ENCODE measurements at places on chromosomes 13 and 19. TPM values are rescaled to one million over a fixed set of nuclear protein-coding genes. Genes with fewer than 3 reads are reported as not detected.
A peak's percentile ranks its signal among the peaks of the same experiment; 100 is the strongest.

The RNASEH2A gene
- total RNA-seq = 3.1 TPM

- H3K4me1 ChIP-seq = no peaks in the 10 kb centered on the region
- H3K27me3 ChIP-seq = no peaks in the 10 kb centered on the region
- no peak overlapping the region for H3K4me3 ChIP-seq
- no peak for DNase-seq
- no peaks in the 10 kb centered on the region for H3K36me3 ChIP-seq
- no peak overlapping the region for H3K27ac ChIP-seq
These were observed 1543.0 kb downstream of the SLITRK5 start for GRCh38 chr13:89214185-89214584.

- DNase-seq = no peak
- H3K4me1 ChIP-seq = peaks cover 14% of the 10 kb centered on the region
- H3K4me3 ChIP-seq = peak overlapping the region; percentile 93
- no peaks in the 10 kb centered on the region for H3K27me3 ChIP-seq
These were observed 1.2 kb downstream of the MRI1 start for GRCh38 chr19:13765395-13766094.

- peak overlapping the region; percentile 8 for H3K27ac ChIP-seq
- H3K4me3 ChIP-seq = no peak overlapping the region
- H3K27me3 ChIP-seq = no peaks in the 10 kb centered on the region
These were observed 46.8 kb downstream of the ARHGEF7 start for GRCh38 chr13:111161601-111162600.

- H3K36me3 ChIP-seq = peaks cover 6% of the 10 kb centered on the region
- H3K27me3 ChIP-seq = peaks cover 24% of the 10 kb centered on the region
These were observed 2.7 kb downstream of the CELF5 start for GRCh38 chr19:3227054-3227626.

The PDS5B gene
- total RNA-seq = 39.2 TPM

- no peak overlapping the region for H3K27ac ChIP-seq
- H3K36me3 ChIP-seq = peaks cover 2% of the 10 kb centered on the region
- no peak overlapping the region for H3K4me3 ChIP-seq
- DNase-seq = no peak
- H3K27me3 ChIP-seq = peaks cover 5% of the 10 kb centered on the region
These were observed 201.8 kb downstream of the COL4A1 start for GRCh38 chr13:110105136-110105535.

DNA sequence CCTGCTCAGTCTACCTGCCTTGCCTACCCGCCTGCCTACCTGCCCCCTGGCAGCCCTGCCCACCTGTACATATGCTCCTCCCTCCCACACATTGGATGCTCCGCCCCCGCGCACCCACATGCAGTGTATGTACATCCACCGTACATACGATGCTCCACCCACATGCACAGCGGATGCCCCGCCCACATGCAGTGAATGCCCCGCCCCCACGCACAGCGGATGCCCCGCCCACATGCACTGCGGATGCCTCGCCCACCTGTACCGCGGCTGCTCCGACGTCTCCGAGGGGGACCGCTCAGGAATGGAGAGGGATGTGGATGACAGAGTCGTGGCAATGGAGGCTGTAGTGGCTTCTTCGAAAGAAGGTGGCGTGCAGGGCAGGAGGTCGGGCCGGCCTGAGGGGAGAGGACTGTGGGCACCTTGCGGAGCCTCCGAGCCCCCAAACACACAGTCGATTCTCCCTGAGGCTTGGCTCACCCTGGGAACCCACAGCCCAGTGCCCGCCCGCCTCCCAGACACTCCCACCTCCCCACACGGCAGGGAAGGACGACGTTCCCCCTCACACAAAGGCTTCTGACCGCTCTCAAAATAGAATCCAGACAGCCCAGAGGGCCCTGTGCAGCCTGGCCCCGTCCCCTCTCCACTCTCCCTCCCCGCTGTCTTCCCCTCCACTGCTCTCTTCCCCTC lies 16.5 kb upstream of the CACTIN start:
- H3K27me3 ChIP-seq = no peaks in the 10 kb centered on the region
- no peak for DNase-seq
- H3K36me3 ChIP-seq = no peaks in the 10 kb centered on the region
- no peak overlapping the region for H3K4me3 ChIP-seq

- no peaks in the 10 kb centered on the region for H3K27me3 ChIP-seq
- peak; percentile 19 for DNase-seq
- H3K27ac ChIP-seq = no peak overlapping the region
- no peaks in the 10 kb centered on the region for H3K36me3 ChIP-seq
- H3K4me1 ChIP-seq = peaks cover 24% of the 10 kb centered on the region
- peak overlapping the region; percentile 86 for H3K4me3 ChIP-seq
These were observed 7.1 kb downstream of the SPRED3 start for GRCh38 chr19:38395381-38396114.

The GPC5 gene
- not detected for total RNA-seq

DNA sequence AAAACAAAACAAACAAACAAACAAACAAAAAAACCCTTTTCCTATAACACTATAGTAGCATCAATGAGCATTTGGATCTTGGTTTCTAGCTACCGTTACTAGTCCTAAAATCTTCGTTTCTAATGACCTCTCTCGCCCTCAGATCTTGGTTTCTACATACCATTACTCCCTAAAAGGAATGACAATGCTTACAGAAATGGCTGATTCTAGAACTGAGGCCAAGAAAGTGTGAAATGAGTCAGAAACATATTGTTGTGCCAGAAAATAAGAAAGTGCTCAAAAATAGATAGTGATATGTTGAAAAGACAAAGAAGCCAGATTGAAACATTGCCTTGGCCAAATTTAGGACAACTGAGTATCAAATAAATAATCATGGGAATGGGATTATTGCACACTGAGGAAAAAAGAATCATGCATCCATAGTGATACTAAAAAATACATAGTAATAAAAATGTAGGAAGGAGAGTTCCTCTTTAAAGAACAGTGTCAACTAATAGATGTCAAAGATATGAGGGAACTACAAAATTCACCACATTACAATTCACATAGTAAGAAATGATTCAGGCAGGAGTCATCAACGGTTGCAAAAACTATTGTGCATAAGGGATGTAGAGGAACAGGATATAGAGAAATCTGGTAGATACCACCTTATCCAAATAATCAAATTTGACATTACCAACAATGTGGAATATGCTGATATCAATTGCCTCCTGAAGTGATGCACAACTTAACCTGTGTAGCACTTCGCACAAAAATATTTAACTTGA lies 386.6 kb downstream of the DIAPH3 start:
- H3K27me3 ChIP-seq = no peaks in the 10 kb centered on the region
- H3K4me3 ChIP-seq = no peak overlapping the region
- no peaks in the 10 kb centered on the region for H3K4me1 ChIP-seq

- peak; percentile 51 for DNase-seq
- H3K36me3 ChIP-seq = peaks cover 12% of the 10 kb centered on the region
- peak overlapping the region; percentile 98 for H3K27ac ChIP-seq
These were observed 2.5 kb downstream of the ZC3H4 start for GRCh38 chr19:47111006-47111621.

GRCh38 chr19:41821003-41821735 lies 23.3 kb downstream of the LYPD4 start:
- no peak overlapping the region for H3K4me3 ChIP-seq
- peaks cover 2% of the 10 kb centered on the region for H3K36me3 ChIP-seq
- H3K27ac ChIP-seq = no peak overlapping the region
- H3K4me1 ChIP-seq = peaks cover 3% of the 10 kb centered on the region
- no peak for DNase-seq

GRCh38 chr19:57269515-57270250 lies 10.6 kb upstream of the ZNF460 start:
- no peaks in the 10 kb centered on the region for H3K36me3 ChIP-seq
- no peak overlapping the region for H3K27ac ChIP-seq
- DNase-seq = no peak
- H3K4me1 ChIP-seq = no peaks in the 10 kb centered on the region
- H3K27me3 ChIP-seq = no peaks in the 10 kb centered on the region

The PGLYRP2 gene
- total RNA-seq = not detected

GRCh38 chr13:23642110-23642509 lies 71.9 kb downstream of the TNFRSF19 start:
- H3K36me3 ChIP-seq = no peaks in the 10 kb centered on the region
- peaks cover 6% of the 10 kb centered on the region for H3K27me3 ChIP-seq
- DNase-seq = no peak

- H3K4me3 ChIP-seq = peak overlapping the region; percentile 98
- H3K4me1 ChIP-seq = peaks cover 33% of the 10 kb centered on the region
- H3K27ac ChIP-seq = peak overlapping the region; percentile 91
- DNase-seq = peak; percentile 29
These were observed 463 bp upstream of the TSC22D1 start for GRCh38 chr13:44576351-44577235.

GRCh38 chr13:99122171-99122570 lies 78.5 kb upstream of the UBAC2 start:
- no peak for DNase-seq
- no peaks in the 10 kb centered on the region for H3K36me3 ChIP-seq
- no peak overlapping the region for H3K4me3 ChIP-seq
- H3K4me1 ChIP-seq = peaks cover 16% of the 10 kb centered on the region

The ZNF382 gene
- total RNA-seq = 7.0 TPM

GRCh38 chr13:37616131-37616530 lies 17.6 kb upstream of the POSTN start:
- H3K27me3 ChIP-seq = no peaks in the 10 kb centered on the region
- DNase-seq = no peak
- H3K4me1 ChIP-seq = no peaks in the 10 kb centered on the region
- H3K27ac ChIP-seq = no peak overlapping the region
- H3K36me3 ChIP-seq = no peaks in the 10 kb centered on the region

DNA sequence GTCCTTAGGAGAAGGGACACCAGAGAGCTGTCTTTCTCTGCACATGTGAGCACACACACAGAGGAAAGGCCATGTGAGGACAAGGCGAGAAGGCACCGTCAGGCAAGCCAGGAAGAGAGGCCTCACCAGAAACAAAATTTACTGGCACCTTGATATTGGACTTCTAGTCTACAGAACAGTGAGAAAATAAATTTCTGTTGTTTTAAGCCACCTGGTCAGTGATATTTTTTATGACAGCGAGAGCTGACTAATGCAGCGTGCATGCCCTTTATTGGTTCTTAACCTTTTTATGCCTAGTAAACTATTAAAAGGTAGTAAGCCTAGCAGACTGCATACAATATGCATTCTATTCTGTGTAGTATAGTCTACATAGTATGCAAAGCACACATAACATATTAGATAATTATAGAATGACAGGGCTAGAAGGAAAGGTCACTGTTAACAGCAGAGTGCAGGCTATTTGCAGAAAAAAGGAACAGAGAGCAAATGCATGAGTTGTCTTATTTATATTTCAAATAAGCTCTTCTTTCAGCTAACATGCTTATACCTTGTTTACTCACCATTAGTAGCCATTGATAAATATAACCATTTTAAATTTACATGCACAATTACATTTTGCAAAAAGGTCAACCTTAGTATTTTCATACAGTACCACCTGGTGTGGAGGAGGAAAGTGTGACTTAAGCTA lies 25.2 kb upstream of the KATNAL1 start:
- H3K4me3 ChIP-seq = no peak overlapping the region
- no peaks in the 10 kb centered on the region for H3K36me3 ChIP-seq
- H3K27me3 ChIP-seq = no peaks in the 10 kb centered on the region
- DNase-seq = no peak

DNA sequence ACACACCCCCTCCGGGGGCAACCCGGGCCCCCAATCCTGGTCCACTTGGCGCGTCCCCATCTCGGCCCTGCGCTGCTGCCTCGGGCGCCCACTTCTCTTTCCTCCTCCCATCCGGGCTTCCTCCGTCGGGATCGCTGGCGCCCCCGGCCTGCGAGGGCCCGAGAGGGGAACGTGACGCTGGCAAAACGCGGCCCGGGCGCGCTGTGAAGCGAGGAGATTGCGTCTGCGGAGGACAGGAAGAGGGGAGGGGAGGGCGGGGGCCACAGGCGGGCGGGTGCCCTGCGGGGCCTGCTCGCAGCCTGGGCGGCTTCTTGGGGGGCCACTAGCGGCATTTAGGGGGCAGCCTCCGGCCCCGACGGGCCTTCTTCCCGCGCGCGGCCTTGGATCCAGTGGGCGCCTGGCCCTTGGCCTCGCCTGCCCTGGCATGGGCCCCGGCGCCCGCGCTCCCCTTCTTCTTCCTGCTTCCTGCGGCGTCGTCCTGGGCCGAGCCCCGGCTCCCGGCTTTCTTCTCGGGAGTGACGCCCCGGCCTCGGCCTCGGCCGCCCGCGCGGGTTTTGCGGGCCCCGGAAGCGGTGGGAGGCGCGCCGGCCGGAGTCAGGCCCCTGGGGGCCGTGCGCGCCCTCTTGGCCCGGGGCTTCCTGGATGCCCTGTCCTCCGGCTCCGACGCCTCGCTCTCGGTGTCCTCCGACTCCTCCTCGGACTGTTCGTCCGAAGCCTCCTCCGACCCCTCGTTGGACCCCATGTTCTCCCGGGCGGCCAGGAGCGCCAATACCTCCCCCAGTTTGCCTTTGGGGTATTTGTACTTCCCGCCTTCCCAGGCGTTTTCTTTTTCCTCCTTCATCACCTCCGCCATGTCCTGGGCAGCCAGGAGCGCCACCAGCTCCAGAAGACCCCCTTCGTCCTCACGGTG lies 2.2 kb downstream of the PNMA8B start:
- peak overlapping the region; percentile 89 for H3K4me3 ChIP-seq
- H3K27ac ChIP-seq = no peak overlapping the region
- peaks cover 54% of the 10 kb centered on the region for H3K27me3 ChIP-seq
- peaks cover 12% of the 10 kb centered on the region for H3K36me3 ChIP-seq
- no peak for DNase-seq

- H3K4me3 ChIP-seq = no peak overlapping the region
- H3K4me1 ChIP-seq = peaks cover 14% of the 10 kb centered on the region
- H3K36me3 ChIP-seq = peaks cover 2% of the 10 kb centered on the region
- no peaks in the 10 kb centered on the region for H3K27me3 ChIP-seq
These were observed 12.4 kb upstream of the RANBP3 start for GRCh38 chr19:5990289-5990797.

The CLN5 gene
- total RNA-seq = 21.5 TPM

- no peak overlapping the region for H3K4me3 ChIP-seq
- H3K36me3 ChIP-seq = no peaks in the 10 kb centered on the region
- DNase-seq = no peak
- H3K4me1 ChIP-seq = no peaks in the 10 kb centered on the region
- H3K27ac ChIP-seq = no peak overlapping the region
These were observed 67.5 kb downstream of the CHST8 start for GRCh38 chr19:33689138-33689746.

- H3K36me3 ChIP-seq = no peaks in the 10 kb centered on the region
- peaks cover 6% of the 10 kb centered on the region for H3K4me1 ChIP-seq
- H3K27me3 ChIP-seq = no peaks in the 10 kb centered on the region
- H3K4me3 ChIP-seq = no peak overlapping the region
These were observed 502.8 kb downstream of the GPC6 start for GRCh38 chr13:93729383-93729782.

GRCh38 chr13:48954081-48954480 lies 21.6 kb upstream of the FNDC3A start:
- no peaks in the 10 kb centered on the region for H3K4me1 ChIP-seq
- H3K36me3 ChIP-seq = no peaks in the 10 kb centered on the region

The MYH14 gene
- total RNA-seq = not detected

DNA sequence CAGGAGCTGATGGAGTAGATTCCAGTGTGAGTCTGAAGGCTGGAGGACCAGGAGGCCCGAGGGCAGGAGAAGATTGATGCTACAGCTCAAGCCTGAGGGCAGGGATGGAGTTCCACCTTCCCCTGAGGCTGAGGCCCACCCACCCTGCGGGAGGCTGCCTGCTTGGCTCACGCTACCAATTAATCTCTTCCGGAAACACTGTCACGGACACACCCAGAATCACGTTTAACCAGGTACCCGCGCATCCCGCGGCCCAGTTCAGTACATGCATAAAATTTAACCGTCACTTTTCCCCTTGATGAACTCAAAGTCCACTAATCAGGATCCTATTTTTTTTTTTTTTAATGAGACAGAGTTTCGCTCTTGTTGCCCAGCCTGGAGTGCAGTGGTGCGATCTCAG lies 5.2 kb upstream of the ZNF628 start:
- H3K27me3 ChIP-seq = no peaks in the 10 kb centered on the region
- no peak overlapping the region for H3K4me3 ChIP-seq
- no peak for DNase-seq
- H3K4me1 ChIP-seq = peaks cover 3% of the 10 kb centered on the region
- H3K36me3 ChIP-seq = no peaks in the 10 kb centered on the region
- no peak overlapping the region for H3K27ac ChIP-seq

The NOVA2 gene
- total RNA-seq = not detected

The FUT1 gene
- total RNA-seq = 0.16 TPM

Data from T-helper 17 cell (primary cell).